Foreskin keratinocyte (primary cell): ENCODE measurements at places on chromosomes 6 and 20. TPM values are rescaled to one million over a fixed set of nuclear protein-coding genes. Genes with fewer than 3 reads are reported as not detected.

SLC18B1 gene
- 8.3 and 8.7 TPM in 2 replicates for polyA plus RNA-seq

CDH26 gene
- polyA plus RNA-seq: 0.74 and 0.99 TPM in 2 replicates

PAK5 gene
- polyA plus RNA-seq: not detected in 2 replicates

SLC22A1 gene
- polyA plus RNA-seq: 0.15 and 0.60 TPM in 2 replicates

PRR18 gene
- not detected in 2 replicates for polyA plus RNA-seq

COL11A2 gene
- 0.13 and 0.16 TPM in 2 replicates for polyA plus RNA-seq

NNAT gene
- polyA plus RNA-seq: 1.0 and 1.2 TPM in 2 replicates

IP6K3 gene
- polyA plus RNA-seq: not detected in 2 replicates

TREM2 gene
- 0.58 and 0.88 TPM in 2 replicates for polyA plus RNA-seq

TMX4 gene
- polyA plus RNA-seq: 4.4 and 4.6 TPM in 2 replicates

PRDM13 gene
- not detected in 2 replicates for polyA plus RNA-seq

CENPB gene
- 67.2 and 68.9 TPM in 2 replicates for polyA plus RNA-seq

GTSF1L gene
- not detected in 2 replicates for polyA plus RNA-seq
